ENCODE measurements at places on chromosomes 1 and 21.

- no peak for DNase-seq
Measured at GRCh38 chr1:109927911-109928321, 17.3 kb downstream of the CSF1 start.

DNA sequence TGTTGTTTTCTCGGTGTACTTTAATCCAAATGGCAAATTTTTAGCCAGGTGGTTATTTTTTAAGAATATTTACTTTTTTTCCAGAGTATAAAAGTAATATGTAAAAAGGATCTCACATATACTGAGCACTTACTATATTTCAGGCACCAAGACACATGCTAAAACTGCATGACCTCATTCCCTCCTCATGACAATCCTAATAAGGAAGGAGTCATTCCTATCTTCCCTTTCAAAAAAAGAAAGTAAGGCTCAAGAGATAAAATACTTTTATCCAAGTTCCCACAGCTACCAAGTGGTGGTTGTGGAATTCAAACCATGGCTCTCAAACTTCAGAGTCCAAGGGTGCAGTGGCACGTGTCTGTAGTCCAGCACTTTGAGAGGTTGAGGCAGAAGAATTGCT is 19.4 kb downstream of the ATP2B4 start:
- no peak for DNase-seq

GRCh38 chr1:14873677-14874076 is 275.2 kb downstream of the KAZN start:
- DNase-seq = no peak

- DNase-seq = peak; percentile 93
Measured at GRCh38 chr1:26692793-26693490, 2.9 kb upstream of the ARID1A start.

GRCh38 chr1:54171016-54171415 is 18.2 kb upstream of the CDCP2 start:
- no peak for DNase-seq

DNA sequence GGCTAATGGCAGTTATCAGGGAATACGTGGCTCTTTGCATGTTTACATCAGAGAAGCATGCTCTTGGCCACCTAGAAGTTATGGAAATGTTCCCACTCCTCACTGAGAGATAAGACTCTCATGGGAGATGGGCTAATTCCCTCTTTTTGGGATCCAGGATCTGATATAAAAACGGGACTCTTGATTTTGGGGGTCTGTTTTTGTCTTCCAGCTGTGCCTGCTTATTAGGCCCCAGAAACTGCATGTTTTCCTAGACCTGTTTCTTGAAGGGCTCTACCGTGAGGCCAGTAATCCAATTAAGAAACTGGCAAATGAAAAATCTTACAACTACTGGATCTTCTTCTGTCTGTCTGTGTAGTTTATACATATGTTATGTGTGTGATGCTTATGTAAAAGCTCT is 47.0 kb upstream of the PTCH2 start:
- no peak for DNase-seq

DNA sequence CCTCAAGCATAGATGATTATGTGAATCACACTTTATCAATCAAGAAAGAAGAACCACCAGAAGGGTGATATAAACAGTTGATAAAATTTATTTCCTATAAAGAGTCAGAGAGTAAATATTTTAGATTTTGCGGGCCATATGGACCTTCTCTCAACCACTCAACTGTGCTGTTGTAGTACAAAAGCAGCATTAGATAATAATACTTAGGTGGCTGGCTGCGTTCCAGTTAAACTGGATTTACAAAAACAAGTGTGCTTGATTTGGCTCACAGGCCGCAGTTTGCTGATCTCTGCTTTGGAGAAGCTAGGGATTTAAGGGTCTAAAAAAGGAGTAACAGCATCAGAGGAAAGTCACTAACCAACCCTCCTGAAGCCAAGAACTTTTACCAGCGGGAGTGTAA is 1406.0 kb downstream of the KCNT2 start:
- no peak for DNase-seq

- DNase-seq = no peak
Measured at GRCh38 chr1:168560370-168560769, 16.0 kb upstream of the XCL1 start.

DNA sequence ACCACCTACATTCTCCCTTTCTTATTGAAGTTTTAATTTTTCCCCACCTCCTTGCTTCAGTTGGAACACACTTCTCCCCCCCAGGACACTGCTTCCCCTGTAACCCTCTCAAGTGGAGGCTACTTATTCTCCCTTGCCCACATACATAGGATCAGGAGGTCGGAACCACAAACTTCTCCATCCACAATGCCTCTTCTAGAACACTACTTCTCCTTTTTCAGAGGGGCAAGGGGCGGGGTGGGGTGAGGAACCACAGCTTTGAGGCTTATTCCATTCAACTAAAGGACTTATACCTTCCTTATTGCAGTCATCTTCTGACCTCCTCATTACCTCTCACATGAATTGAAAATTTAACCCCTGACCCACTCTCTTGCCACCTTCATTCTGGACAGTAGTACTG is 81.3 kb downstream of the NEK7 start:
- no peak for DNase-seq

- DNase-seq = no peak
Measured at GRCh38 chr1:3167255-3167654, 98.3 kb downstream of the PRDM16 start.

DNA sequence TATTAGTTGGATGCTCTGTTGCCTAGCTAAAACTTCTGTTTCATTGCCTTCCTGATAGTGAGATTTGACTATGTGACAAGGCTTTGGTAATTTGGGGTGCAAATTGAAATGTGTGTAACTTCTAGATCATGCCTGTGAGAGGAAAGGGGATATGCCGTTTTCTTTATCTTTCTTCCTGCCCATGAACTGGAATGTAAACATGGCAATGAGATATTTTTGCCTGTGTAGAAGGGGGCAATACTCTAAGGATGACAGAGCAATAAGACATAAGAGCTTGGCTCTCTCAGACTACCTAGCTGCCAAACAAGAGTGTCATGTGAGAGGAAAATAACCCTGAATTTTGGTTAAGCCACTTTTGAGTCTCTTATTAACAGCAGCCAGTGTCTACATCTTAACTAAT is 49.7 kb downstream of the RAP1A start:
- no peak for DNase-seq

DNA sequence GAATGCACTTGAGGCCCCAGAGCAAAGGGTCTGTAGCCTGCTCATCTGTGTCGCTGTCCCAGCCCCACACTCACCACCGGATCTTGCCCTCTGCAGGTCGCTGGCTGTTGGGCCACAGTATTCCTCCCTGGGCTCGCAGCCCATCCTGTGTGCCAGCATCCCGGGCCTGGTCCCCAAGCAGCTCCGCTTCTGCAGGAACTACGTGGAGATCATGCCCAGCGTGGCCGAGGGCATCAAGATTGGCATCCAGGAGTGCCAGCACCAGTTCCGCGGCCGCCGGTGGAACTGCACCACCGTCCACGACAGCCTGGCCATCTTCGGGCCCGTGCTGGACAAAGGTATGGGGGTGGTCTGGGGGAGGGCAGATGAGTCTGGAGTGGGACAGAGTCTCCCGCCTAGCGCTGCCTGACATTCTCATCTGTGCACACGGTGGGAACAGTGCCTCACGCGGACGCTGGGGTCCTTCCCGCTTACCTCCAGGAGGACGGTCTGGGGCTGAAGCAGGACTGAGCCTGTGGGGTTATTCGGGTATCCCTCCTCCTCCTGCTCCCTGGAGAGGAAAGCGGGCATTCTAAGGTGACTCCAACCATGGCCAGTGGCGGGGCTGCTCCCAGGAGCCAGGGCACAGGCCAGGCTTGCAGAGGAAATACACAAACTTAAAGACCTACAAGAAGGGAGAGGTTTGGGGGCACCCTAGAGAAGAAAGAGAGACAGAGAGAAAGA is 15.9 kb downstream of the WNT3A start:
- no peak for DNase-seq

DNA sequence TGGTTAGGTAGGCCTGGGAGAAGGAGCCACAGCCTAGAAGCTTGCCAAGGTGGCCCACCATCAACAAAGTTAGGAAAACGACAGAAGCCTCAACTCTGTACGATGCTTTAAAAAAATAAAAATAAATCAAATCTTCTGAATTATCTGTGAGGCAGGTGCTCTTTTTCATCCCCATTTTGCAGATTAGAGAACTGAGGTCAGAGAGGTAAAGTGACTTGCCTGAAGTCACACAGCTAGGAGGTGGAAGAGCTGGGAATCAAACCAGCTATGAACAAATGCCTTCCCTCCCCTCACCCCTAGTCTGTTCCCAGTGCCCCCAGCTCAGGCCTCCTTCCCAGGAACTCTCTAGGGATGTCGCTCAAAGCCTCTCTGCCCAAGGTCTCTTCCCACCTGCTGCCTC is 30.4 kb downstream of the EPHA2 start:
- no peak for DNase-seq

DNA sequence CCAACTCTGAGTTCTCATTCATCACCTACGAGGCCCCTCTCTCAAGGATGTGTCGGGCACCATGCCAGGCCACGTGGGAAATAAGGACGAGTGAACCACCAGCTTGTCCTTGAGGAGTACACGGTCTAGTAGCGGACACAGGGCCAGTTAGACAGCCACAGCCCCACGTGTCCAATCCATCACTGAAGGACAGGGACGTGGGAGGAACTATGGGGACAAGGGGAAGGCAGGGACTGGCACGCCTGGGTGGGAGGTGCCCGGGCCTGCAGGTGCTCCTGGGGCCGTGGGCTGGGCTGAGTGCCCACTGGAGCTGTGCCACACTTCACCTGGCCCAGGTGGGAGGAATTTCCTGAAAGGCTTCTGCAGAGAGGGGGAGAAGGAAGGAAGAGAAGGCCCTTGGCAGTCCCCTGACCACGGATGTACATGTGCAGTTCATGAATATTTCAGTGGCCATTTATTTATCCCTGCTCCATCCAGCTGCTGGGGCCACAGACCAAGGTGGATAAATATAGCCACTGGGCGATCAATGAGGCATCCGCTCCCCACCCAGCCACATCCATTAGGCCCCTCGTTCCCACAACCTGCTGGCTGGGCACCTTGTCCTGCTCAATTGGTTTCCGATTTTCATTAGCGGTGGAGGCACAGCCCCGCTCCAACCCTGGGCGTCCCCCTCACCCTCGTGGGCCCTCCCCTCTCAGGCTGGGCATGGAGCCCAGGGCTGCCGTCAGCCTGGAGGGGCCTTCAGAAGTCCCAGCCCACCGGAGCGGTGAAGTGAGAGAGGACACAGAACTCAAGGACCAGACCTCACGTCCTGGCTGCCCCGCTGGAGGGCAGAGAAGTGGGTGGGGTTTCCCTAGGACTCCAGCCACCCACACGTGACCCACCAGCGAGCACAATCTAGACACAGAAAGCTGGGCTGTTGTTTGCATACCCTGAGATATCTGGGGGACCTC is 59.5 kb downstream of the CASZ1 start:
- no peak for DNase-seq

- DNase-seq = no peak
Measured at GRCh38 chr1:212578041-212578440, 30.5 kb upstream of the ATF3 start.

GRCh38 chr1:41038110-41038509 is 16.6 kb upstream of the SLFNL1 start:
- DNase-seq = no peak

GRCh38 chr1:7460807-7461206 is 310.3 kb upstream of the VAMP3 start:
- no peak for DNase-seq

- DNase-seq = no peak
Measured at GRCh38 chr1:165114022-165114888, 242.3 kb downstream of the LMX1A start.

Data from cerebellar nuclear complex (tissue), 1 donor.